ENCODE measurements at places on chromosomes 6 and 20.

DNA sequence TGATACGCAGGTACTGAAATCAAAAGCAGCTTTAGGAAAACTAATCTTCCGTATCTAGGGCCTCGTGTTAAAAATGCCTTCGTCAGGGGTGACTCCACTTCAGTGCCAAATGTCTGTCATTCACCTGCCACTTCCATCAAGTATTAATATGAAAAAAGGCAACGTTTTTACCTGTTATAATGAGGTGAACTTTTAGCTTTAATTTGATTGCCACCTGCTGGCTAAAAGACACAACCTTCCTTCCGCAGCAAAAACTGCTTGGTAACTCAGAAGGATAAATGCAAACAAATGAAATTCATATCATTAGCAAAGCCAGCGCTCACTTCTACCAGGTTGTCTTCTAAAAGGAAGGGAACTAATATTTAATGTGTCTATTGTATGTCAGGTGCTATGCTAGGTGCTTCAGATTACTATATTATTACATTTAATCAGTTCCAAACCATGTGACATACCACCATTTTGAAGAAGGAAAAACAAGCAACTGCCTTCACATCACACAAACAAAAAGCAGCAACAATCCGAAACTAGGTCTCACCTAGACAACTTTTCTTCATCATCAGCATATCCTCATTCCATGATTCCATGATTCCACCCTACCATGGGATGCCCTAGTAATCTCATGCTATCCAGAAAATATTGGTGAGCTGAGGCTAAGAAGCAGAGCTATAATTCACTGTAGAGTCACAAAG, 20.6 kb upstream of the ARHGAP18 start:
- peak; percentile 25 for DNase-seq

DNA sequence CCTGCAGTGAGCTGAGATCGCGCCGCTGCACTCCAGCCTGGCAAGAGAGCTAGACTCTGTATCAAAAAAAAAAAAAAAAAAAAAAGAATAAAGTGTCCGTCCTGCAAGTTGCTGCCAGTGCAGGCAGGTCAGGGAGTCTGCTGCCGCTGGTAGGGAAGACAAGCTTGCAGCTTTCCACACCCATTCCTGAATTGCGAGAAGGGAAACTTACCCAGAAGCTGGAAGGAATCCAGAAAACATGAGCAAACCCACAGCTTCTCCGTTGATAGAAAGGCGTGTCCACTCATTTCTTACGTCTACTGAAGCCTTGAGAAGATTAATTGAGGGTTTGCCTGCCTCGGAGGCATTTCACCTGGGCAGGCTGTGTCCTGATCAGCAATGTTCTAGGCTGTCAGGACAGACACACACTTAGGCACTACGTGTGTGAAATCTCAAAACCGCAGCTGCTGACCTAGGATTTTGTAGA, 61.6 kb upstream of the DSP start:
- no peak for DNase-seq

DNA sequence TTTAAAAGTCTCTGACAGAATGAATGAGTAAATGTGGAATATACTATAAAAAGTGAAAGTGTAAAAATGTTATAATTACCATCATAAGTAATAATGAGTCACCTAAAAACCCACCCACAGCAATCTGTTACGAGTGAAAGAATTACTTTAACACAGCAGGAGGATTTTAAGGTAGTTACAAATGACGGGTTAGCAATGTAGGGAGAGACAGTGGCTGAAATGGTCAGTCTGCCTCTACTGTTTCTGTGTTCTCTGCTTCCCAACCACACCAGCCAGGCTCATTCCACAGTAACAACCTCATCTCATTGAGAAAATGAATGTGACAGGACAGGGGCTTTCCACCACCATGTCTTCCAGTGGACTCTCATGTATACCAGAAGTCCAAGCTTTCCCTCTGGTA, 124.4 kb upstream of the KCNK16 start:
- no peak for DNase-seq

GRCh38 chr20:17898548-17898994, 70.0 kb downstream of the SNX5 start:
- peak; percentile 69 for DNase-seq

All from DND-41 (cell line).